ENCODE measurements at places on chromosomes 13 and 19.
A peak's percentile ranks its signal among the peaks of the same experiment; 100 is the strongest.

- no peak for DNase-seq
These were observed 5.1 kb upstream of the RNF113B start for GRCh38 chr13:98182153-98182552.

DNA sequence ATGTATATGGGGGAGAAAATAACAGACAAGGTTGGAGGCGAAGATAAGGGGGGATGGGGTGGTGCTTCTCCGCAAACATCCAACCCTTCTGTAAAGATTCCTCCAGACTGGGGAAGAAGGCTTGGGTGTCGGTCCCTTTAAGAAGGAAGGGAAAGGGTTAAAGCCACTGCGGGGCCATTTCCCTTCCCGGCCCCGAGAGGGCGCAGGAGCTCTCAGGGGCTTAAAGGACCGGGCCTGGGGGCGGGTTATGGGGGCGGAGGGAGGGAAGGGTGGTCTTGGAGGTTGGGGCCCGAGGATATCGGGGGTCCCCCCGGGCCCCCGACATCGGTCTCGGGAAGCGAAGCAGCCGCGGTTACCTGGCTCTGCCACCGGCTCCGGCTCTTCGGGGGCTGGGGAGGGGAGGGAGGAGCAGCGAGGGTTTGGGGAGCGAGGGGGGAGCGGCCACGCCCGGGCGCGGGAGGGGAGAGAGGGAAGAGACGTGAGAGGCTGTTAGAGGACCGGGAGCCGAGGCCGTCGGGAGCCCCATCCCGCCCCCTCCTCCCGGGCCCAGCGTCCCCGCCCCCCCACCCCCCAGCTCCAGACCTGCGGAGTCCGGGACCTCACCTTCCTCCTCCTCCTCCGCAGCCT lies 2.8 kb downstream of the TNNT1 start:
- DNase-seq: no peak

- DNase-seq: no peak
These were observed 76.1 kb upstream of the POMP start for GRCh38 chr13:28582892-28583240.

- DNase-seq: peak; percentile 9
These were observed 349.0 kb downstream of the EFNB2 start for GRCh38 chr13:106186366-106187030.

- no peak for DNase-seq
These were observed 58.2 kb upstream of the XPO4 start for GRCh38 chr13:20960663-20961309.

GRCh38 chr13:111789420-111789819 lies 277.5 kb upstream of the SOX1 start:
- no peak for DNase-seq

GRCh38 chr13:29621051-29621800 lies 25.7 kb upstream of the SLC7A1 start:
- DNase-seq: no peak

DNA sequence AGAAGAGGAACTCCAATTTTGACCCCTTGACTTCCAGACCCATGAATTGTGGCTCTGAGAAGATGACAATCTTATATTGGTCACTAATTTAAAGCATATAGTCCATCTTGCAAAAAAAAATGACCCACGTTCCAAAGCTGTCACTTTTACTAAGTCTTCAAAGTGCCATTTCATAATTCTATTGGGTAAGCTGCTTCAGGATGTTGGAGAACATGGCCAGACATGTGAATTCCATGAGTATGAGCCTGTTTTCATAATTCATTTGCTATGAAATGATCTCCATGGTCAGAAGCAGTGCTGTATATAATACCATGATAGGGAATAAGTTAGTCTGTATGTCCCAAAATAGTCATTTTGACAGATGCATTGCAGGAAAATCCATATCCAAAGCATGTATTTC lies 1787.3 kb downstream of the SLITRK5 start:
- no peak for DNase-seq

- DNase-seq: peak; percentile 28
These were observed 11.8 kb downstream of the CCDC97 start for GRCh38 chr19:41321600-41322270.

DNA sequence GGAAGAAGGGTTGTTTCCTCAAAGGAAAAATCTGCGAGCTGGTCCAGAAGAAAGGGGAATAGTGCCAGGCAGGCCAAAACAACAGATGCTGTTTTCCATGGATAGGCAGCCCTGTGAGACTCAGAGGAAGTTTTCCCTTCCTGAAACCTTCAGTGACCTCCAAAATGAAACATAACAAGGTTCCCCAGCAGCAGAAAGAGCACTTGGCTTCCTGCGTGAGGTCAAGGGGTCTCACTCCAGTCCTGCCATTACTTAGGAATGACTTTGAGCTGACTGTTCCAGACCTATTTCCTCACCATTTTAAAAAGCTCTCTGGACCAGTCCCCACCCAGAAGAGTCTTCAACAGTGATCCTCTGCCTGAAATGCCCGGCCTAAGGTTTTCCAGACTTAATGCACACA lies 104.6 kb upstream of the IPO5 start:
- DNase-seq: no peak

DNA sequence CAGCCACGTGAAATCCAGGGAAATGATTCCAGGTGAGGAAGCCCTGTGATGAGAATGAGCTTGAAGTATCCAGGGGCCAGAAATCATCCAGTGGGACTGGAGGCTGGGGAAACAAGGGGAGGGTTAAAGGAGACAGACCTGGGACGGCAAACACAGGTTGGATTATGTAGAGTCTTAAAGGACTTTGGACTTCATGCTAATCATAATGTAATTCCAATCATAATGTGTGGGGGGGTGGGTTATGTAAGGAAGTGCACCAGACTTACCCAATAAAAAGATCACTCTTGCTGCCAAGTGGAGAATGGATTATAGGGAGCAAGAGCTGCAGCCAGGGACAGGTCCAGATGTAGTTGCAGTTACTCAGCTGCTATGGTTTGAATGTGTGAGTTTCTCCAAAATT lies 16.1 kb upstream of the CYSLTR2 start:
- no peak for DNase-seq

- DNase-seq: no peak
These were observed at the start of gene TNFSF11 for GRCh38 chr13:42574011-42574410. TSS of gene TNFSF11 (plus strand) at chr13:42574152. CDS start at chr13:42574304, 152 bp downstream.

DNA sequence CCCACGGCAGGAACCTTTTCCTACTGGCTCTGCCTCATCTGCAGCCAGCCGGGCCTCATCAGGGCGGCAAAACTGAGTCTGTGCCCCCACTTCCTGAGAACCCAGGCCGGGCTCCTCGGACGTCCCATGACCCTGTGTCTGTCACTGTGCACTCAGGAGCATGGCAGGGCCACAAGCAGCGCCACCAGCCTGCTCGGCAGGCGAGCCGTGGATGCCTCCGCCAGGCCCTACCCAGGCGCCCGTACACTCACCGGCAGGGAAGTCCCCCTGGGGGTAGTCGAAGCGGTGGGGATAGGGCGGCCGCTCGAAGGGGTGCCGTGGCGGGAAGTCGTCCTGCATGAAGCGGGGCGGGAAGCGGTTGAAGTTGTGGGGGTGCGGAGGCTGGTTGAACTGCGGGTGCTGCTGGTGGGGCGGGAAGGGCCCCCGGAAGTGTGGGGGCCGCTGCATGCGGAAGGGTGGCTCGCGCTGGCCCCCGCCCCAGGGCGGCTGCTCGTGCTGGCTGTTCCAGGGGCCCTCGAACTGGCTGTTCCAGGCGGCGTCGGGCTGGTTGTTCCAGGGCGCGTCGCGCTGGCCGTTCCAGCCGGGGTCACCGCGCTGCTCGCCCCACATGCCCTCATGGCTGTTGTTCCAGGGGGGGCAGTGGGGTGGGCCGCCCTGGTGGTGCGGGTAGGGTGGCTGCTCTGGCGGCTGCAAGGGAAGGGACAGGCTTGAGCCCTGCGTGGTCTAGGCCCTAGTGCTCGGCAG lies 17.1 kb downstream of the CHERP start:
- no peak for DNase-seq

Measured in kidney glomerular epithelial cell (primary cell).